ENCODE measurements at places on chromosomes 16 and 17.

DNA sequence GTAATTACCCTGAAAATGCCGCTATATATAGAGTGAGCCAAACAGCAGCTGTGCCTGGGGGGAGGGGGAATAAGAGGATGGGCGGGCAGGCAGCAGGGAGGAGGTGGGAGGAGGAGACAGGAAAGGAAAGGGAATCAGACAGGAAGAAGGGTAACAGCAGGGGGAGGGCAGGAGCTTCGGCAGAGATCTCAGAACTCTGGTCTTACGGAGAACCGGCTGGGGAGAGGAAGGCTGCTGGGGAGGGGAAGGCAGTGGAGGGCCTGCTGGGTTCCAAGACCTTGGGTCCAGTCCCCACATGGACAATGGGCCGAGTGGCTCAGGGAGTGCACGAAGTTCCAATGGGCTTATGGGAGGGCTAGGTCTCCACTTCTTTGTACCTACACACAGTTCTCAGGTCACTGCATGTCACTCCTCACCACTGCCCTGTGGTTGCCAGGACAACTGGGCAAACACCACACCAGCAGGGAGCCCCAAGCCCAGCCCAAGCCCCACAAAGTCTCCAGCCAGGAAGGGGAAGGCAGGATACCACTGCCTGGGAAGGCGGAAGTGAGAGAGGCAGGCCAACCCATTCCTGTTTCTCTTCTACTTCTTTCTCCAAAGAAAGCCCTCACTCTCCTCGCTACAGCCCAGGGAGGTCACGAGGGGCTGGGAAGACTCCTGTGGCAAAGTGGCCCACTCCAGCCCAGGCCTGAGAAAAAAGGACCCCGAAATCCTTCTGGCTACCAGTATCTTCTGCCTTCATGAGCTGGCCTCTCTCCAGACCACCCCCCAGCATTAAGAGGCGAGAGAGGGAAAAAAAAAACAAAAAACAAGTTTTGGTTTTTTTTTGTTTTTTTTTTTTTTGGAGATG lies 25.3 kb downstream of the G6PC3 start:
- DNase-seq = peak; percentile 77

GRCh38 chr17:61467416-61468262 lies 15.4 kb downstream of the TBX4 start:
- no peak for DNase-seq

- DNase-seq = no peak
Measured at GRCh38 chr16:70661534-70661917, 15.2 kb downstream of the IL34 start.

- no peak for DNase-seq
Measured at GRCh38 chr17:31548709-31549108, 157.2 kb downstream of the RAB11FIP4 start.

DNA sequence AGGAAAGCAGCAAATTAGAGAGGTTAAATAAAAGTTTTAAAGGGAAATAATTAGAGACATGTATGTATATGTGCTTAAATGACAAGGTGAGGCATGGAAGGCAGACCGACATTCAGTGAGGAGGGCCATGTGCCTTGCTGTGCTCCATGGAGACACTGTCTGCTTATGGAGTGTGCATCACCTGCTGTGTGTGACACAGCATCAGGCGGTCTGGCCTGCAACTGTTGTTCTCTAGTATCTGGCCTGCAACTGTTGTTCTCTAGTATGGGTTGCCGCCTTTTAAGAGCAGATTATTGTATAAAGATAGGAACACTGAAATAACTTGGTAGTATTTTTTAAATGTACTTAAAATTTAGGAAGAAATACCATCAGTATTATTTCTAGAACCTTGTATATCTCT lies 225.1 kb downstream of the LGALS9B start:
- no peak for DNase-seq

Data from AG09319 (cell line).